Inflammatory macrophage (primary cell): ENCODE measurements at places on chromosomes 5 and 9.

DNA sequence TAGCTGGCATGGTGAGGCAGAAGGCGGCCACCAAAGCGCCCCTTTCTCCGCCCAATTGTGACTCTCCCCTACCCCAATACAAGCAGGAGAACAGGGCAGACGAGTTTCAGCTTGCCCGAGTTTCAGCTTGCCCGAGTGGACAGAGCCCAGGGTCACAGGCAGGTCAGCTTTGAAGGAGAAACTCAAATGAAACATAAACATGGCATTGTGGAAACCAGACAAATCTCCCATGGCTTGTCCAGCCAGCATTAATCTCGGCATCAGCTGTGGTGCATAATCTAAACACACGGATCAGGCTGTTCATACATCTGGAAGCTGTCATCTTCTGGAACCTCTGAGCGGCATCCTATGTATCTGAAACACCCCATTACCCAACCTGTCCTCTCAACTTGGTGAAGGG, 16.9 kb downstream of the PTCH1 start:
- no peak for DNase-seq

- DNase-seq, result no peak
Measured at GRCh38 chr9:116300360-116300870, 146.8 kb downstream of the PAPPA start.

- peak; percentile 58 for DNase-seq
Measured at GRCh38 chr5:157870837-157871834, 12.2 kb upstream of the CLINT1 start.

DNA sequence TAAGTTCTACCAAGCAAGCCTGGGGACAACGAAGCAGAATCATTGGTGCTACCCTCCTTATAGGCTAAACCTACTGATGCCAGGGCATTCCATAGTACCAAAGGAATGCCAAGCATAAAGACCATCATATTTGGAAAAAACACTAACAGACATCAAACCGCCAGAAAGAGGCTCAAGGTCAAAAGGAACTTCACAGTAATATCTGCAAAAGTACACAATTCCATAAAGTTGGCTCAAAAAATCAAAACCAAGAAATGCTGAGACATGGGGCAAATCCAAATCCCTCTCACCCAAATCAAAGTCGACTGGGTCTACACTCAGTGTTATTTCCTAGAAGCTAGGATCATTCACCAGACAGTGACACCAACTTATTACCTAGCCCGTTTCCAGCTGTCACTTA, 3.4 kb downstream of the VCP start:
- no peak for DNase-seq

DNA sequence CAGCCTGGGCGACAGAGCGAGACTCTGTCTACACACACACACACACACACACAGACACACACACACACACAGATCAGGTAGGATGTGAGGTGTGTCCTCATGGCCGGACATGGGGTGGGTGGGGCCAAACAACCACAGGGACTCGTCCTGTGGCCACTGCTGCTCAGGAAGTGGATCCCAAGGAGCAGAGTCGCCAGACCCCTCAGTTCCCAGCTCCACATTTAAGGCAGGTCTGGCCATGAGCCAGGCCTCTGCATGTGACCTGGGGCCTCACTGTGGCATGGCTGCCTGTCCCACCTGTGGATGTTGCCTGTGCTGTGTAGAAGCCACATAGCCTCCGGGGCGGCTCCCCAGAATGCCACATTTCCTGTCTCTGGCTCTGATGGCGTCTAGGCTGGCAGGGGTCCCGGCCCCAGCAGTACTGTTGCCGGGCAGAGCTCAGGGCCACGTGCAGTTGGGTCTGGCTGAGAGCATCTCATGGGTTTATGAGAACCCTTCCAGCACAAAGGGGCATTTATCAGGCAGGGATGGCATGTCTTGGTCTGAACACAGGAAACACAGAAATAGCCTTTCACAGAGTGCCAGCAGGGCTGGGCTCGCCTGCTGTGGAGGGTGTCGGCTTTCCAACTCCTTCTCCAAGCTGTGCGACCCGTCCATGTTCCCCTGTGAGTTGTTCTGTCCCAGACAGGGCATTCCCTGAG, 9.9 kb upstream of the NINJ1 start:
- no peak for DNase-seq

GRCh38 chr5:128121651-128122050, 38.1 kb downstream of the SLC12A2 start:
- no peak for DNase-seq

DNA sequence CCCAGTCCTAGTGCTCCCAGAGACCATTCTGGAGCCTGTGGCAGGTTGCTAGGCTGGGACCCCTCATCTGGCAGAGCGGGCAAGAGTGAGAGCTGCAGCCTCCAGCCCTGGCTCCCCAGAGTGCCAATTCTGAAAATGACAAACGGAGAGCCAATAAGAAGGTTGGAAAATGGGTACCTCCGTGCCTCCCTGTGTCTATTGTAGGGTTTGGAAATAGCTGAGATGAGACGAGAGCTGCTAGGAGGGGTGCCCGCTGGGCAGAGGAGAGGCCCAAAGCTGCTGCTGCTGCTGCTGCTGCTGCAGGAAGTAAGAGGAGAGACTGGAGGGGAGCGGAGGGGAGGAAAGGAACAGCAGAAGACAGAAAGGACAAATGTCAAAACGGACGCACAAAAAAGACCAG, 36.0 kb upstream of the FUBP3 start:
- DNase-seq, result no peak

DNA sequence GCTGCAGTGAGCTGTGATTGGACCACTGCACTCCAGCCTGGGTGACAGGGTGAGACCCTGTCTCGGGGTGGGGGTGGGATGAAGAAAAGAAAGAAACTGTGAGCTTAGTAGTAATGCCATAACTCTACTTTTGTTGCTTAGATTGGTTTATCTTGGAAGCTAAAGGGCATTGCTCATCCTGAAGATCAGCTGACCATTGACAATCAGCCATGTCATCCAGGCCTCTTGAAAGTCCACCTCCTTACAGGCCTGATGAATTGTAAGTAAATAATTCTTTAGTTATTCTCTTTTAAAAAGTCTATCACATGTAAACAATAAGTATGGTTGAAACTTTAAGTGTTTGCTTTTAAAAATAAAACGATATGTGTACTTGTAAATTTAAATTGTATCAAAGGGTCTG, 11.4 kb downstream of the OCLN start:
- no peak for DNase-seq

GRCh38 chr9:76203373-76203772, 190.9 kb downstream of the RFK start:
- no peak for DNase-seq
